Suprapubic skin (tissue), 4 donors: ENCODE measurements at places on chromosomes 16 and 17.
A peak's percentile ranks its signal among the peaks of the same experiment; 100 is the strongest.

GRCh38 chr16:68642047-68642435 is 3.1 kb upstream of the CDH3 start:
- DNase-seq = no peak

DNA sequence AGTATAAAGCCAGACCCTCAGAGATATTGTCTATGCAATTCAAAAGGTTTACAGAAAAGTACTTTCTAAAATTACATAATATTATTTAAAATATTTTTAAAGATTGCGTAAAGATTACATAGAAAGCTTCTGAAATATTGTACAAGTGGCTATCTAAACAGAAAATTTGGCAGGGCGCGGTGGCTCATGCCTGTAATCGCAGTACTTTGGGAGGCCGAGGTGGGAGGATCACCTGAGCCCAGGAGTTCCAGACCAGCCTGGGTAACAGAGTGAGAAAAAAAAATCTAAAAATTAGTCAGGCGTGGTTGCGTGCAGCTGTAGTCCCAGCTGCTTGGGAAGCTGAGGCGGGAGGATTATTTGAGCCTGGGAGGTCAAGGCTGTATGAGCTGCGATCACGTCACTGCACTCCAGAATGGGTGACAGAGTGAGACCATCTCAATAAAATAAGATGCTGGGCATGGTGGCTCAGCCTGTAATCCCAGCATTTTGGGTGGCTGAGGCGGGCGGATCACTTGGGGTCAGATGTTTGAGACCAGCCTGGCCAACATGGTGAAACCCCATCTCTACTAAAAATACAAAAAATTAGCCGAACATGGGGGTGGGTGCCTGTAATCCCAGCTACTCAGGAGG is 18.1 kb downstream of the UBN1 start:
- DNase-seq = no peak

DNA sequence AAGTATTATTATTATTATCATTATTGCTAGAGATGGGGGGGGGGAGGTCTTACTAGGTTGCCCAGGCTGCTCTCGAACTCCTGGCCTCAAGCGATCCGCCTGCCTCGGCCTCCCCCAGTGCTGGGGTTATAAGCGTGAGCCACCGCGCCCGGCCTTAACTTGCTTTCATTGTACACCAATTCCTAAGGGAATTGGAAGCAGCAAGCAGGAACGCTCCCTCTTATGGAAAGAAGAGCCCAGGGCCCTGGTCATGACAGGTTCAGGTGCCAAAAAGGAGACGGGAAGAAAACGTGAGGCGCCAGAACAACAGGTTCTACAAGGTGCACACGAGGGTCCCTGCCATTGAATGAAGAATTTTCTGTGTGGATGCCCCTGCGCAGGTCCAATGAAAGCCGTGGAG is 540 bp upstream of the RPL38 start:
- no peak for DNase-seq

GRCh38 chr16:50694206-50694605 is 800 bp downstream of the NOD2 start:
- no peak for DNase-seq

- no peak for DNase-seq
These were observed 26.6 kb downstream of the CNTNAP4 start for GRCh38 chr16:76303637-76304314.

DNA sequence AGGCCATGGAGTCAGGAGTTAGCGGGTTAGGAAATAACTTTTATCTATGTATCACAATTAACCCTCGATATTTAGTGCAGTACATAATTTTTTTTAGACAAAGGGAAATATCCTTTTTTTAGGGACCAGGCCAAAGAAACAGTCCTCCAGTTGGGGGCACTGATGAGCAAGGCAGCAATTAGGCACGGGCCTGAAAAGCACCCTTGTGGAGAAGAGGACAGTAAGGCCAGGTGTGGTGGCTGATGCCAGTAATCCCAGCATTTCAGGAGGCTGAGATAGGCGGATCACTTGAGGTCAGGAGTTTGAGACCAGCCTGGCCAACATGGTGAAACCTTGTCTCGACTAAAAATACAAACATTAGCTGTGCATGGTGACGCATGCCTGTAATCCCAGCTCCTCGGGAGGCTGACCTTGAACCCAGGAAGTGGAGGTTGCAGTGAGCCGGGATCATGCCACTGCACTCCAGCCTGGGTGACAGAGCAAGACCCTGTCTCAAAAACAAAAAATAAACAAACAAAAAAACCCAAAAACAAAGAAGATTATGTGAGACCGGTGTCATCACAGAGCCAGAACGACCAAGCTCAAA is 158.3 kb upstream of the NOL11 start:
- no peak for DNase-seq

- no peak for DNase-seq
These were observed 741 bp upstream of the DEXI start for GRCh38 chr16:10943064-10943353.

DNA sequence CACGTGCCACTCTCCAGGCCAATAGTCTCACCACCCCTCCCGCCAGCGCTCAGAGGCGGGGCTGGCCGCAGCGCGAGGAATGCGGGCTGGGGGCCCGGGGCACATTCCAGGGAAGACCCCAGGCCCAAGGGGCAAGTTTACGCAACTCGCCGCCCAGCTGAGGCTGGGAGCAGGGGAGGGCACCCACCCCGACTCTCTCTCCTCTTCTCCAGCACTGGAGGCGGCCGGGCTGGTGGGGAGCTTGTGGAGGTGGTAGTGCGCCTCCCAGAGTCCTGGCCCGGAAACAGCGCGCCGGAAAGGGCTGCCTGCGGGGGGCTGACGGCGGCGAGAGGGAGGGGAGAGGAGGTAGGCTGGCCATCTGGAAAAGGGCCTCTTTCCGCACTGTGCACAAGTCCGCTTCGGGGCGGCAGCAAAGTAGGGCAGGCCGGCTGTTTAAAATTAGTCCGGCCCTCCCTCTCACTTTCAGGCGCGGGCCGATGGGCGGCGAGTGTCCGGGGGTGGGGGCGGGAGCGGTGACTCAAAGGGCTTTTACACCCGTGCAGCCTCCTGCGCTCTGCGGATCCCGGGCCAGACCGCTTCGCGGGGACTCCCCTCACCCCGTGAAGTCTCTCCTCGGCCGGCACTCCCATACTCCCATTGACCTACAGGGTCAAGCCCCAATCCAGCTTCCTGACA is 1.1 kb downstream of the FHOD1 start:
- DNase-seq = peak; percentile 87

DNA sequence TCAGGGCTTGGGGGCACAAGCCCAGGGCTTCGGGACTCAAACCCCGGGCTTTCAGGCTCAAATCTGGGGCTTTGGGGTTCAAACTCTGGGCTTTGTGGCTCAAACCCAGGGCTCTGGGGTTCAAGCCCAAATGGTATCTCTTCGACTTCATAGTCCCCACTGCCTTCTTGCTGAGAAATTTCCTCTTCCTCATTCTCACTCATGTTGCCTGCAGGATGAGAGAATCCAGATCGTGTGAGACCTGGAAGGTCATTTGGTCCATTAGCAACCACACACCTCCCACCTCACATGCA is 576 bp downstream of the ZNF768 start:
- DNase-seq = no peak

DNA sequence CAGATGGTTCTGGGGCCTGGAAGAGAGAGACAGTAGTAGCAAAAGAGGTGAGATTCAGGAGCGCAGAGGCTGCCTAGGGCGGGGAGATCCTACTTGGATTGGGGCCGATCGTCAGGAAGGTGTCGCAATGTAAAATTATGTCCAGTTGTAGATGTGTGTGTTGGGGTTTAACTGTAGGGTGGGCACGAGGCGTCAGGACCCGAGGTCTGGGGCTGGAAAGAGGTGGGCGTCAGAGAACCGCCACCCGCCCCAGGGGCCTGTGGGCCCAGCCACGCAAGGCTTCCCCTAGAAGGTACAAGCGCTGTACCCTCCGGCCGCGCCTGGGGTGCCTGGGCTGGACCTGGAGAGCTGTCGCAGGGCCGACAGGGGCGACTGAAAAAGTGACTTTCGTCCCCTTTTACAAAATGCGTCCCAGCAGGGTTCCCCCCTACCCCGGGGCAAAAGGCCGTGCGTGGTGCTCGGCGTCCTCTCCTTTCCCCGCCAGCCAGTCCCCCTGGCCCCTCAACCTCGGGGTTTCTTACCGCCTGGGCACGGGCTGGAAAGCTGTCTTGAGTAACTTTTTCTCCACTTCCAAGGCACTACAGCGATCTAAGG is 2.8 kb downstream of the IRX3 start:
- DNase-seq = peak; percentile 78

GRCh38 chr17:72365857-72366414 is 245.1 kb downstream of the SOX9 start:
- DNase-seq = no peak

DNA sequence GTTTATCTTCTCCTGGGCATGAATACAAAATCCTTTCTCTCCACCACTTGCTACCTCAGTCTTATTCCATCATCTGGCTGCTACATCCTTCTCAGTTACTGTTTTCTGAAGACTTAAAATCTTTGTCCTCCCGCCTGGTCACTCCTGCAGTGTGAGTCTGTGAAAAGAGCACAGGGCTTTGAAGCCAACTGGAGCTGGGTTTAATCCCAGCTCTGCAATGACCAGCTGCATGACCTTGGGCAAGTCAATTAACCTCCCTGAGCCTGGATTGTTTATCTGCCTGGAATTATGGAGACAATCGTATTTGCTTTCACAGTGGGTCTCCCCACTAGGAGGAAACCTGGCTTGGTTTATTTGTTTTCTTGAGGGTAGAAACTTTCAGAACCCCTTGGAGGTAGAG is 183.2 kb downstream of the GSG1L start:
- DNase-seq = no peak

- peak; percentile 81 for DNase-seq
These were observed at the start of gene RARA for GRCh38 chr17:40309031-40309948. Gene RARA (plus strand): TSS chr17:40309180. CDS start chr17:40331219, 22,039 bp downstream.

GRCh38 chr17:9181640-9182039 is 160.3 kb downstream of the NTN1 start:
- DNase-seq = no peak

DNA sequence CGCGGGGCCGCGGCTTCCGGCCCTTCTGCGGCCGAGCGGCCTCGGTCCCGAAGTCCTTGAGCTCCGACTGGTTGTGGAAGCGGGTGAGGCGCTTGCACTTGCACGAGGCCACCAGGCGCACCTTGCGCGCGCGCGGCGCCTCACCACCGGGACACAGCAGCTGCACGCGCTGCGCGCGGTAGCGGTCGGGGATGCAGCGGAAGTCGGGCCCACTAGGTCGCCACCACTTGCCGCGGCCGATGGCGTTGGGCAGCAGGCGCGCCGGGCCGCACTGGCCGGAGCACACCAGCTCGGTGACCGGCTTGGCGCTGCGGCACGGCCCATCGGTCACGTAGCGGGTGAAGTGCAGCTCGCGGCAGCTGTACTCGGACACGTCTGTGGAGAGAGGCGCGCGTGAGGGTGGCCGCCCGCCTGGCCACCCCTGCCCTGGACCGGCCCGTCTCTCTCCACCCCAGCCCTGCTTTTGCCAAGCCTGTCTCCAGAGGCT is 3.2 kb downstream of the SOST start:
- no peak for DNase-seq

DNA sequence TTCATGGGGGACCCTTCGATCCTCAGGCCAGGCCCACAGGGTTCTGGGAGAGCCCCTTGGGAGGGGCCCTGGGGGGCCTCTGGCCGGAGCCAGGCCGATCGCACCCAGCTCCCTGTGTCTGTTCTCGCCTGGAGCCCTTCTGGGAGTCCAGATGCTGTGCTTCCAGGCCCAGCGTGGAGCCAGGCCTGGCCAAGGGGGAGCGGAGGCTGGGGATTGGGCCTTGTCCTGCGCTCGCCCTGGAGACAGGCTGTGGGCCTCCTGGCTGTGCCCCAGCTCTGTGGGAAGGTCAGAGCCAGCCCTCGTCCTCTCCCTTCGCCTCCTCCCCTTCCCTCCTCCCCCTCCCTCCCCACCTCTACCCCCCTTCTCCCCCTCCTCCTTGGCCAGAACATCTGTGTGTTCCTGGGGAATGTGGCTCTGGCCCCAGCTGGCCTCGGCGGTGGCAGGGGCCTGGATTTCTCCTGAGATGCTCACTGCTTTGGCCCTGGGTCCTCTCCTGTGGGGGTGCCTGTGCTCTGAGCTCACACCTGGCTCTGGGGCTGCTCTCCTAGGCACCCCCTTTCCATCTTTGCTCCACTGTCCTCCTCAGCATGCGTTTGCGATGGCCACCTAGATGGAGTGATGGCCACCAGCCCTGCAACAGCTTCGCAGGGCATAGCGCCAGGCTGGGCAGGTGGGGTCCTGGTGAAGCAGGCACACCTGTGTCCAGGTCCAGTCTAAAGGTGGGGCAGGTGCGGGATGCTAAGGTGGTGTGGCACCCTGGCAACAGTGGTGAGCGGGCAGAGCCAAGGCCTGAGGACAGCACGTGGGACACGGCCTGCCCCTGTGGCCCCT is 90.6 kb upstream of the CIBAR2 start:
- peak; percentile 86 for DNase-seq

- DNase-seq = no peak
These were observed 235.8 kb upstream of the NLRP1 start for GRCh38 chr17:5819921-5820685.

- DNase-seq = no peak
These were observed 346.0 kb downstream of the GRIN2A start for GRCh38 chr16:9836118-9836736.

DNA sequence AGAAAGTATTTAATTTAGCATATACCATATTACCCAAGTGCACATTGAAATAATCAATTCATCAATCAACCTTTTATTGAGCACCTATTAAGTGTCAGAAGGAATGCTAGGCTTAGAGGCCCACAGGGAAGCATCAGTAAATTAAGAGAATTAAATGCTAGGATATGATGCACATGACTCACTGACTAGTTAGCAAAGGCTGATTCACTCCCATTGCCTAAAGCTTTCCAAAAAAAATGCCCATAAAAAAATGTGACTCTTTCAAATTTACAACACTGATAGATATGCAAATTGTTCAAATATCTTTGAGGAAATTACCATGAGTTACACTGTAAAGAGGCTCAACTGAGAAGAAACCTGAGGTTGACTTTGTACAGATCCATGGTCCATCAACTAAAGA is 883.3 kb downstream of the CDH11 start:
- no peak for DNase-seq

DNA sequence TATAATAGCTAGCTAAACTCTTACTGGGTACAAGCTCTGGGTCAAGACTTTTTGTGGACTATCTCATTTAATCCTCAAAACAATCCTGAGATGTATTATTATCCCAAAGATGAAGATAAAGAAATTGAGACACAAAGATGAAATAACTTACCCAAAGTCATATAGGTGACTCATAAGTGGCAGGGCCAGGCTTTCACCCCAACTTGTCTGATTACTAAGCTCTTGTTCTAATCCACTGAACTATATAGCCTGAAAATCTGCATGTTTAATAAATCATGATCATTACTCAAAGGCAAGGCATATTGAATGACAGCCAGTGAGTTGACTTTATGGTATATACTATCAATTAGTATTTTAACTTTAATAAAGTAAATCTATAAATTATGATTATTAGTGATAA is 77.4 kb downstream of the SKAP1 start:
- DNase-seq = no peak

DNA sequence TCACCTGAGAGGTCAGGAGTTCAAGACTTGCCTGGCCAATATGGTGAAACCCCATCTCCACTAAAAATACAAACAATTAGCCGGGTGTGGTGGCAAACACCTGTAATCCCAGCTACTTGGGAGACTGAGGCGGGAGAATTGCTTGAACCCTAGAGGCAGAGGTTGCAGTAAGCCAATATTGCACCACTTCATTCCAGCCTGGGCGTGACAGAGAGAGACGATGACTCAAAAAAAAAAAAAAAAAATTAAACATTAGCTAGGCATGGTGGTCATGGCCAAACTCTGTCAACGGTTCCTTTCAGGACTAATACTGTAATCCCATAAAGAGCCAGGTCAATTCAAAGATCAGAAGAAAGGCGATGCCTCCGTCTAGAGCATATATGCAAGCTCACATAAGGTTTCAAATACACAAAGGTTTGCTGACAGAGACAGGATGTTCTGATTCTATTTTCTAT is 2.4 kb downstream of the RNF157 start:
- no peak for DNase-seq
